ENCODE measurements at places on chromosomes 1 and 21.

- DNase-seq = no peak
These were observed 224.9 kb downstream of the PTPRU start for GRCh38 chr1:29461115-29461739.

- DNase-seq = no peak
These were observed 543.3 kb downstream of the MATN1 start for GRCh38 chr1:30179942-30180543.

- DNase-seq = no peak
These were observed 2.7 kb downstream of the GRHL3 start for GRCh38 chr1:24321697-24322469.

GRCh38 chr1:5686195-5686594 is 306.0 kb downstream of the NPHP4 start:
- DNase-seq = no peak

DNA sequence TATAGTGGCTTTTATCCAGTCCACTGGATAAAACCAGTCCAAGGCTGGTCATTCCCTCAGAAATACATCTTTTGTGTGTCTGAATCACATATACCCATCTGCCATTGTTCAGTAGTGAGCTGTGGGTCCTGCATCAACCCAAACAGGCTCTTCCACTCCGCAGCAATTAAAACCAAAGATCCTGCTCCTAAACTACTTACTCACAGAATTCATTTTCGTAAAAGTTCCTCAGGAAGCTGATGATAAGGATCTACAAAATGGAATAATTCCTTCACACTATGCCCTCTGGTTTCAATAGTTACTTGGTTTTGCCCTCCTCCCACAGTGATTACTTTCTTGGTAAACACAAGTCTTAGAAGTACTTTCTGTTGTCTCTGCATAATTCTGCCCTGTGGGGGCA is 5.1 kb upstream of the MFSD2A start:
- no peak for DNase-seq

DNA sequence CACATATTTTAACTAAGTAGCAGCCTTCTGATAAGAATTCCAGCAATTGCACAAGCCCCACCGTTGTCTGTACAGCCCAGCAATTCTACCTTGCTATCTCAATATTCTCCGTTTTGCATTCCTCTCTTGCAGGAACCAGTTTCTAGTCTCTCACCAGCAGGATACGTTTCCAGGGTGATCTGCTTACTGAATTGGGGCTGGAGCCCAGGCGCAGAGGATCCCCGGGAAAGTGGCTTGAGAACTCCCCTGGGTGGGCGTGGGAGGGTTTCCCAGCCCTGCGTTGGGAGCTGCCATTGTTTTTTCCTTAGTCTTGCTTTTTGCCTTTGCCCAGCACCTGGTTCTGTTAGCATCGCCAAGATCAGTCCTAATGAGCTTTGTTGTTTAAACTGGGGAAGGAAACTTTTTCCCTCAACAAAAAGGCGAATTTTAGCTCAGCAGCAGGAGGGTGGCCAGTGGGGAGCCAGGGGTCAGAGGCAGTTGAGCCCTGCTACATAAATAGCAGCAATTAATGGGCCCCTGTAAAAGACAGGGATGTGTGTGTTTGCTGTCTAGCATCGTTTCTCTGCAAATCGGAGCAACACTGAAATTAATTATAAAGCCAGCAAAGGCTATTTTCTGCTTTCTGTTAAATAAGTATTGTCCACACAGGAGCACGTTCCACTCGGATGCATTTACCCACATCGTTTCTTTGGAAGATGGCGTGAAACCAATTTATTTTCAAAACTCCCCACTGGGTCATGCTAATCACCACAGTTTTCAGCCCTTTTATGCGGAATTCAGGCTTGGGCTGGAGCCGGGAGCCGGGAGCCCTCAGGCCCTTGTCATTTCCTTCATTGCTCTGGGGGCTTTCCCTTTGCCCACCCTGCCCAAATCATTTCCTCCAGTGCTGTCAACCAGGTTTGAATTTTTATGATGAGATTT is 36.6 kb downstream of the HUNK start:
- no peak for DNase-seq

- DNase-seq = no peak
These were observed 18.6 kb downstream of the AZIN2 start for GRCh38 chr1:33099290-33100118.

DNA sequence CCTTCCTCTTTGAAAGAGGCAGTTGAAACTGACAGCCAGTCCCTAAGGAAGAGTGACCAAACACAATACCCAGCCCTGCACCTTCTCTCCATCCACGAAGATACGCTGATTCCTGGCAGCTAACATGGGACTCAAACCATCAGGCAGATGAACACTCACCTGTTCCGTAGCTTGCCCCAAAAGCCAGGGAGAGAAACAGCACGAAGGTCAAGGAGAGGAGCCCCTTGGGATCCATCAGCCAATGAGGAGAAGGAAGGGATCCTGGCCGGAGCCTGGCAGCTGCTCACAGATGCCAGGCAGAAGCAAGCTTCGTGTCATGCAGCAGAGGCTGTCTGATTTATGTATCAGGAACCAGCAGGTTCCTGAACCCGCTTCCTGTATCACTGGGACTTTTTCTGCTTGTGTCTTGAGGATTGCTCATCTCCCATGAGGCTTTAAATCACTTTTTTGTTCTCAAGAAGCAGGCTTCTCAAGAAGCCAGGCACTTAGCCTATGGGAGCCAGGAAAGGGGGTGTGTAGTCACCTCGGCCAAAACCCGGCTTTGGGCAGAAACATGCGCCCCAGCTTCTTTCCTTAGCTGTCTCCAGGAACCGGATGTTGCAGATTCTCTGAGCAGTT is at the start of gene SLAMF1:
SLAMF1 (minus strand) TSS at position 334 of the 618 bp plus-strand sequence; CDS start at position 235, 99 bp downstream.
- DNase-seq = no peak

DNA sequence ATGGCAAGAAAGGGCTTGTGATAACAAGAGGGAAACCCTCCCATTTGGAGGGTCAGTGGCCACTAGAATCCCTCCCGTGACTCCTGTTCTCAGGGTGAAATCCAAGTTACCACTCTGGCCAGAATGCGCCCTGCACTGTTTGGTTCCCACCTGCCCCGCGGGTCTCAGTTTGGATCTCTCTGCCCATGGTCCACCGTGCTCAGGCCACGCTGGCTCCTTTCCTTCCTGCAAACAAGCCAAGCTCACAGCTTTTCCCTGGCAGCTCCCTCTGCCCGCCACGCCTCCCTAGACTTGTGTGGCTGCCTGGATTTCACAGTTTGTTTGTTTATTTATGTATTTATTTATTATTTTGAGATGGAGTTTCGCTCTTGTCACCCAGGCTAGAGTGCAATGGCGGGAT is 179.5 kb upstream of the VAMP3 start:
- DNase-seq = no peak

DNA sequence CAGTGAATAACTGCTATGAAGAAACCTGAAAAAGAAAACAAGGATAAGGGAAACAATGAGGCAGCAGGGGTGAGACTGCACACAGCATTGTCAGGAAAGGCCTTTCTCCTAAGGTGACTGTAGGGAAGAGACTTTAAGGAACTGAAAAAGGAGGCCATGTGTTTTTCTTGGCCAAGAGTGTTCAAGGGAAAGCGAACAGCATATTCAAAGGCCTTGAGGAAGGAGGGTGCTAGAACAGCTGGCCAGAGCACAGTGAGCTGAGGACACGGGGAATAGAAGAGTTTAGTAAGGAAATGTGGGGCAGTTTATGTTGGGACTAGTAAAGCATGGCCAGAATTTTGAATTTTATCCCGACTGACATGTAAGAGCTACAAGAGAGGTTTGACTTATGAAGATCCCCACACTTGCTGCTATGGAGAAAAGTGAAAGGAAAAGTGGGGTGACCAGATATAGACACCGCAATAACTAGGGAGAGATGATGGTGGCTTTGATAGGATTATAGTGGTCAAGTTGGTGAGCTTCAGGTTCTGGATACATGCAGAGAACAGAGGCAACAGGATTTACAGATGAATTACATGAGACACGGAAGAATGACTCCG is 1.4 kb downstream of the RWDD2B start:
- DNase-seq = no peak

DNA sequence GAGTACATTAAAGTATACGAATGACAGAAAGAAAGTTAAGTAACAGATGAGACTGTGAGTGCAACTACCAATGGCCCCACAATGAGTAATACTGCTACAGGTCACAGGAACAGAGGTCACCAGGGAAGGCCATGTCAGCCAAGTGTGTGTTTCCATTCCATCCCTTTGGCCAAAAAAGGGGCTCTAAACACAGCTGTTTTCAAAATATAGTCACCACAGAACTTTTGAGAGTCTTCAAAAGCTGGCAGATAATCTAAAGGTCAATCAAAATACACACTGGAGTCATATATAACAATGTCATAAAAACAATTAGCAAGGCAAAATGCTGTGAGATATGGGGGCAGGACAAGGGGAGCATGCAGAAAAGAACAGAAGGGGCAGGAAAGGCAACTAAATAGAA is 10.2 kb downstream of the USP24 start:
- no peak for DNase-seq

DNA sequence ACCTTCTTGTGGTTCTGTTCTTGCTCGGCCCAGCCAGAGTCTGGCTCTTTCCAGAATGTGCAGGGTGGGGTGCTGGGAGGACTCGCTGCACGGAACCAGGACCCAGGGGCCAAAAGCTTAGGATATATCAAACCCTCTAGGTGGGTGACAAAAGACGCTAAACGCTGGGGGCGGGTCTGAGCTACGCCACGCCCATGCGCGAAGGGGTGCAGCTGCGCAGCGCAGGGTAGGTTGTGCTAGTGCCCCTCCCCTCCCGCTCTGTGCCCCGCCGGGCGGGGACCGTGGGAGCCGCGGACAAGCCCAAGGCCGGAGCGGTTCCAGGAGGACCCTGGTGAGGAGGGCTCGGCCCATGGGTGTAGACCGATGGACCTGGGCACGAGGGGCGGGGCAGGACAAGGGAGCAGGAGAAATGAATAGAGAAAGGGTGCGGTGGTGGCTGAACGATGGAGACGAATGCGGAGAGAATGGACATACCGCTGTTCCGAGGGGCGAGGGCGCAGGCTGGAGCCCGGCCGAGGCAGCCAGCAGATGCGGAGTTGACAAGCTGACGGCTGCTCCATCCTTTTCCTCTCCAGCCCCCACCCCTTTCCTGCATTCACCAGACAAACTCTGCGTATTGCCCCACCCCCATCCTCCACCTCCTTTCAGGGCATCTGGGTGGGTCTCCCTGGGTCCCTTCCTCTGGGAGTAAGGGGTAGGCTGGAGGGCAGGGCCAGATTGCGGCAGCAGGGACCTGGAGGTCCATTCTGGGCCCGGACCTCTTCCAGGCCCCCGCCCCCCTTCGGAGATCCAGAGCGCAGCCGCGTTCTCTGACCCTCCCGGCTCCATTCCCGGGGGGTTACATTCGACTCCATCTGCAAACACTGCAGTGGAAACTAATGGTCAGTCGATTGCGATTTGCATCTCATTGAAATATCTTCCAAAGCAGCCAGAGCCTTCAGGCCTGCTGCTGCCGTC is at the start of gene RUSC1:
RUSC1 (plus strand) TSS at position 234 of the 957 bp plus-strand sequence. CDS start 880 bp downstream, outside the sequence.
- peak; percentile 31 for DNase-seq

GRCh38 chr1:94951509-94952208 is 24.7 kb upstream of the CNN3 start:
- no peak for DNase-seq

DNA sequence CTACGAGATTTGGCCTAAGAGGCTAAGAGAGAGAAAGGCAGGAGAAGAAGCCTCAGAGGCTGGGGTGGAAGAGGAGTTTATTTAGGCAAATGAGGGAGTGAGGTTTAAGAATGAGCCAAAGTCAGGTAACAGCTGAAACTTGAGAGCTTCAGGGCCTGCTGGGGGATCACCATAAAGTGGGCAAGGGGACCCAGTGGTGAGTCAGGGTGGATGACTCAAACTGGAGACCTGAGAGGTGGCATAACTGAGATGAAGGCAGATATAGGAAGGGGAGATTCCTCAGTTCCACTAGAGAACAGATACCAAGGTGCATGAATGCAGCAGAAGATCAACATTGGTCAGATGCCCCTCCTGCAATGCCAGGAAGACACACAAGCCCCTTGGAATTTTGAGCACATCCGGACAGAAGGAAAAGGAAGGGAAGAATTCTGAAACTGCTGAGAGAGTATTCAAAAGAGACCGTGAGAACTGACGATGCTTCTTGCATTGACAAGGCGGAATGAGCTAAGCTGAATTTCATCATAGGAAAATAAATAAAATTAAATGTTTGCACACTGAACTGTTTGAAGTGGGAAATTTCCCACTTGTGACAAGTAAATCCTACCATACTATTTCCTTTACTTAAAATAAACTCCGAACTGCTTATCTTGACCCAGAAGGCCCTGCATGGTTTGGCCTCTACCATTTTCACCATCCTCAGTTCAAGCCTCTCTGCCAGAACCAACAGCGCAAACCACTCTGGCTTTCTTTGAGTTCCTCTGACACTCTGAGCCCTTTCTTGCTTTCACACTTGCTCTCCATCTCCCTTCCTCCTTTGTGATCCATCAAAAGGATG is 94.1 kb downstream of the NMNAT2 start:
- no peak for DNase-seq

- DNase-seq = no peak
These were observed 49.6 kb downstream of the SLC37A1 start for GRCh38 chr21:42563261-42563660.

- no peak for DNase-seq
These were observed 20.7 kb upstream of the ALDH4A1 start for GRCh38 chr1:18922848-18923755.

- no peak for DNase-seq
These were observed 687.3 kb downstream of the BRINP3 start for GRCh38 chr1:189790335-189790734.

- no peak for DNase-seq
These were observed 194.6 kb downstream of the ST6GALNAC3 start for GRCh38 chr1:76269155-76269554.

DNA sequence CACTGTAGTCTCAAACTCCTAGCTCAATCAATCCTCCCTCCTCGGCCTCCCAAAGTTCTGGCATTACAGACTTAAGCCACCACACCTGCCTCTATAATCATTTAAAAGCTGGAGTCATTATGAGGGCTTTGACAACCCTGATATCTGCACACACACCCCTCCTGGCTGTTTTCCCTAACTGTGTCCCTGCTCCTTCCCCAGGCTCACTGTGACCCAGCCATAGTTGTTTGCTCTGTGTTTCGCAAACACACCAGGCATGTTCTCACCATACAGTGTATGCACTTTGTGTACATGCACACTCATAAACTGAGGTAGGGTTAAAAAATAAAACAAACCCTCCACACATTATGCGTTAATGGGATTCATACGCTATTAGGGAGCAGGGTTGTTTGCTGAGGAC is 21.8 kb upstream of the IL20 start:
- no peak for DNase-seq

GRCh38 chr1:13549521-13549920 is 34.1 kb upstream of the PDPN start:
- DNase-seq = peak; percentile 31
